Liver (tissue), 10 donors: ENCODE measurements at places on chromosomes 4 and X. TPM values are rescaled to one million over a fixed set of nuclear protein-coding genes. Genes with fewer than 3 reads are reported as not detected.

The CT83 gene
- not detected for total RNA-seq

The ARHGEF6 gene
- total RNA-seq, result 6.0 TPM

The PDZD4 gene
- total RNA-seq, result 1.8 TPM

The UGDH gene
- 33.1 TPM for total RNA-seq

The CENPI gene
- total RNA-seq, result 17.4 TPM

The FOXR2 gene
- total RNA-seq, result not detected

The DUSP21 gene
- 1.6 TPM for total RNA-seq

The HTRA3 gene
- total RNA-seq, result 1.0 TPM

The GABRE gene
- total RNA-seq, result 4.9 TPM

The GBA3 gene
- total RNA-seq, result 10.6 TPM

The BTC gene
- 0.09 TPM for total RNA-seq

The EDNRA gene
- total RNA-seq, result 1.5 TPM

The CT45A8 gene
- not detected for total RNA-seq

The ATP2B3 gene
- not detected for total RNA-seq
